ENCODE measurements at places on chromosomes 11 and 22.

GRCh38 chr22:37063431-37064420 lies 12.2 kb downstream of the KCTD17 start:
- DNase-seq: no peak

DNA sequence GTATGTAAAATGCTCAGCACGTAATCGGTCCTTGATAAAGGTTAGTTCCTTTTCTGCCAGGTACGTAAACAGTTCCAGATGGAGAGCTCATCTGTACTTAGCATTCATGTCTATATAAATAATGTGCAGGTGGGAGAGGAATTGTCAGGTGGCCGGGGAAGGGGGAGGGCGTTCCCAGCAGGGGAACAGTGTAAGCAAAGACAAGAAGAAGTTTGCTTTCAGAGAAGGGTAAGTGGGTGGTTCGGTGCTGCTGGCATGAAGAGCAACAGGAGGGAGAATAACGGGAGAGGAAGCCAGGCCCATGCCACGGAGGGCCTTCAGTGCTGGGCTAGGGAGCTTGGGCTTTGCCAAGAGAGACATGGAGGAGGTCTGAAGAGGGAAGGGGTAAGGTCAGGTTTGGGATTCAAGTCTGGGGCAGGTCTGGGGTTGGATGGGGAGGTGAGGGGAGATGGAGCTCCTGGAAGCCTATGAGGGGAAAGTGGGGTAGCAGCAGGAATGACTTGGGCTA lies 11.4 kb upstream of the WNT11 start:
- no peak for DNase-seq

DNA sequence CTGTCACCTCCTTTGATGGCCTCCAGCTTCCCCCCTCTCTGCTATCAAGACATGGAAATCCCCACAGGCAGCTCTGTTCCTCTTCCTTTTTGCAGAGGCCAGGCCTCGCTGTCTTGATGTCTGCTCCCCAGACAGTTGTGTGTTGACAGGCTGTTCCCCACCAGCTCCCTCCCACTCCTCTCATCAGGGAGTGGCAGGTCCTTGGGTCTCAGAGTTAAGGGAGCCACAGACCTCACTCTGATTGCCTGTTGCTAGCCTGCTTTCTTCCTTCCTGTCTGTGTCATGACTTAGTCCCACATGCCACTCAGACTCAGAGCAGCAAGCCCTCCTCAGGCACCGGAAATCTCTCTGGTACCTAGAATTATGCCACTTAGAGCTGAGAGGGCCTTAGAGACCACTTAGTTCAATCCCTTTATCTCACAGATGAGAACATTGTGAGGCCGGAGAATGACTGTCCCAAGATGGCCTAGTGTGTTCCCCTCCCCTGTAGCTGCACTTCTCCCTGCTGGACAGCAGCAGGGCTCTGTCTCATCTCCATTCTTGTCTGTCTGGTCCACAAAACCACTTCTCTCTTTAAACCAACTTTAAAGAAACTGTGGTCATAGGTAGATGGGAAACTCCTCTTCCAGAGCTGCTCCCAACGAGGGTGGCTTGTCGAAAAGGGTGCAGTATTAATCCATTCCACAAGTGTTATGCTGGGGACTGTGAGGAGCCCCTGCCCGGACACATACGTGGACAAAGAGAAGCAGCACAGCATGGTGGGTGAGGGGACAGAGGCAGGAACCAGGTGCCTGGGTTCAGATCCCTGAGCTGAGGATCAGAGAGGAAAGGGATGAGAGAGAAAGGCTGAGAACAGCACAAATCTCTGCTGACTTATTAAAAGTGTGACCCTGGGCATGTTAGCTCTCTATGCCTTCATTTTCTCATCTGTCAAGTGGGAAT lies 4.2 kb downstream of the AMPD3 start:
- DNase-seq: no peak

DNA sequence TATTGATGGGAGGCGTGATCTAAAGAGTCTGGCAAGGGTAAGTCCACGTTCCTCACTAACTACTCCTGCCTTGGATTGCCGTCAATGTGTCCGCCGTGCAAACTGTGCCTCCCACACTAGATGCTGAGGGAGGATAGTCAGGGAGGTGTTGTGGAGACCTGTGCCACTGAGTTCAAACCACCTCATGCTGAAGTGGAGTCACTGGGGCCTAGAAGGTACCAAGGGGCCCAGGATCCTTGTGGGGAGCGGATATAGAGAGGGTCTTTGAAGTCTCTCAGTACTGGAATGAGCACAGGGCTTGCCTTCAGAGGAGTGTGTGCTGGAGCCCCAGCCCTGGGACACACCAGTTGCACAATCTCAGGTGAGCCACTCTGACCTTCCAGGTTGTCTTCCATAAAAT lies 27.1 kb upstream of the TMPRSS4 start:
- DNase-seq: no peak

- no peak for DNase-seq
These were observed 34.6 kb downstream of the RASD2 start for GRCh38 chr22:35575116-35575748.

Measured in substantia nigra (tissue), 51 donors.